ENCODE measurements at places on chromosomes 1 and 21. TPM values are rescaled to one million over a fixed set of nuclear protein-coding genes. Genes with fewer than 3 reads are reported as not detected.

The RBP7 gene
- total RNA-seq = not detected

The OLFML3 gene
- 156 TPM for total RNA-seq

The OR2M3 gene
- not detected for total RNA-seq

The OPRD1 gene
- not detected for total RNA-seq

DNA sequence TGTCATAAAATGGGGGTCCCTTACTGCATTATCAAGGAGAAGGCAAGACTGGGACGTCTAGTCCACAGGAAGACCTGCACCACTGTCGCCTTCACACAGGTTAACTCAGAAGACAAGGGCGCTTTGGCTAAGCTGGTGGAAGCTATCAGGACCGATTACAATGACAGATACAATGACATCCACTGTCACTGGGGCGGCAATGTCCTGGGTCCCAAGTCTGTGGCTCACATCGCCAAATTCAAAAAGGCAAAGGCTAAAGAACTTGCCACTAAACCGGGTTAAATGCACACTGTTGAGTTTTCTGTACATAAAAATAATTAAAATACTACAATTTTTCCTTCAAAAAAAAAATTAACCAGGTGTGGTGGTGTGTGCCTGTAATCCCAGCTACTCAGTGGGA lies 22.1 kb downstream of the RASSF5 start:
- no peak for DNase-seq
- no peaks in the 10 kb centered on the region for H3K4me1 ChIP-seq
- no peaks in the 10 kb centered on the region for H3K27me3 ChIP-seq
- H3K27ac ChIP-seq = no peak overlapping the region

DNA sequence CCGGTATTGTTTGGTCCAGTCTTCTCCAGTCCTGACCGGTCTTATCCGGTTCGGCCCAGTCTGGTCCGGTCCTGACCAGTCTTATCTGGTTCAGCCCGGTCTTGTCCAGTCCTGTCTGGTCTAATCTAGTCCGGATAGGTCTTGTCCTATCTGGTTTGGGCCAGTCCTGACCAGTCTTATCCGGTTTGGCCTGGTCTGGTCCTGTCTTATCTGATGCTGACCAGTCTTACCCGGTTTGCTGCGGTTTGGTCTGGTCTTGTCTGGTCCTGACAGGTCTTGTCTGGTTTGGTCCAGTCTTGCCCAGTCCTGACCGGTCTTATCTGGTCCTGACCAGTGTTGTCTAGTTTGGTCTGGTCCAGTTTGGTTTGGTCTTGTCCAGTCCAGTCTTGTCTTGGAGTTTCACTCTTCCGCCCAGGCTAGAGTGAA lies 30.1 kb downstream of the DHX9 start:
- H3K27ac ChIP-seq = no peak overlapping the region
- H3K4me1 ChIP-seq = no peaks in the 10 kb centered on the region
- peaks cover 94% of the 10 kb centered on the region for H3K36me3 ChIP-seq
- peak; percentile 13 for DNase-seq
